ENCODE measurements at places on chromosomes 3 and 15.

GRCh38 chr3:61300006-61300380 is 48.7 kb upstream of the FHIT start:
- no peak for DNase-seq

DNA sequence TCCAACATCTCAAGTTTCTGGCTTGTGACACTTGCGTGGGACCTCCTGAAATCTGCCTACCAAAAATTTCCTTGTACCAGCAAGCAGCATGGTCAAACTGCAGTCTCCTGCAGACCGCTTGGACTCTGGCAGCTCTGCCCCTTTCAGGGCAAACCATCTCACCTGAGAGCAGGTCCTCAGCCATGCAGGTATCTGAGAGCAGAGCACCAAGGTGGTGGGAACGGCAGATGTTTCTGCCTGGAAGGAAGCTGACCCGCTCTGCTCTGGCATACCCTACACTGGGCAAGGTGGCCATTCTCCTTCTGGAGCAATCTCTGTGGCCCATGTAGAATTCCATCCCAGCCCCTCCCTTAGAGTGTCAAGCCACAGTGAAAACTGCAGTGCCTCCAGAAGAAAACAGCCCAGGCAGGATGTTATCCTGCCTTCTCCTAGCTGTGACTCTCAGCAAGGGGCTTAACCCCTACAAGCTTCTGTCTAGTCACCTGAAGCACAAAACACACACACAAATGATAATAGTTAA is 21.6 kb downstream of the MESD start:
- DNase-seq, result peak; percentile 41

- no peak for DNase-seq
Measured at GRCh38 chr15:66646799-66647198, 55.2 kb upstream of the SMAD6 start.

- DNase-seq, result no peak
Measured at GRCh38 chr3:49775538-49775937, 10.8 kb downstream of the IP6K1 start.

GRCh38 chr3:120182613-120183511 is 88.6 kb upstream of the GSK3B start:
- DNase-seq, result peak; percentile 38

DNA sequence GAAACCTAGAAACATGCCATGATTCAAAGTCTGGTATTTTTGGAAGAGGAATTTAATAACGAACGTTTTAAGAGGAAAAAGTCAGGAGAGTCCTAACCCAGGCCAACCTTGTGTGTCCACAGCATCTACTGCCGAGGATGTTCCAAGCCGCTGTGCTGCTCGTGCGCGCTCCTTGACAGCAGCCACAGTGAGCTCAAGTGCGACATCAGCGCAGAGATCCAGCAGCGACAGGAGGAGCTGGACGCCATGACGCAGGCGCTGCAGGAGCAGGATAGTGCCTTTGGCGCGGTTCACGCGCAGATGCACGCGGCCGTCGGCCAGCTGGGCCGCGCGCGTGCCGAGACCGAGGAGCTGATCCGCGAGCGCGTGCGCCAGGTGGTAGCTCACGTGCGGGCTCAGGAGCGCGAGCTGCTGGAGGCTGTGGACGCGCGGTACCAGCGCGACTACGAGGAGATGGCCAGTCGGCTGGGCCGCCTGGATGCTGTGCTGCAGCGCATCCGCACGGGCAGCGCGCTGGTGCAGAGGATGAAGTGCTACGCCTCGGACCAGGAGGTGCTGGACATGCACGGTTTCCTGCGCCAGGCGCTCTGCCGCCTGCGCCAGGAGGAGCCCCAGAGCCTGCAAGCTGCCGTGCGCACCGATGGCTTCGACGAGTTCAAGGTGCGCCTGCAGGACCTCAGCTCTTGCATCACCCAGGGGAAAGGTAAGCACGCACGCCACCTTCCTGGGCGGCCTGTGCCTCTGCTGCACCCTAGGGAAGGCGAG is 28.4 kb downstream of the PML start:
- DNase-seq, result no peak

DNA sequence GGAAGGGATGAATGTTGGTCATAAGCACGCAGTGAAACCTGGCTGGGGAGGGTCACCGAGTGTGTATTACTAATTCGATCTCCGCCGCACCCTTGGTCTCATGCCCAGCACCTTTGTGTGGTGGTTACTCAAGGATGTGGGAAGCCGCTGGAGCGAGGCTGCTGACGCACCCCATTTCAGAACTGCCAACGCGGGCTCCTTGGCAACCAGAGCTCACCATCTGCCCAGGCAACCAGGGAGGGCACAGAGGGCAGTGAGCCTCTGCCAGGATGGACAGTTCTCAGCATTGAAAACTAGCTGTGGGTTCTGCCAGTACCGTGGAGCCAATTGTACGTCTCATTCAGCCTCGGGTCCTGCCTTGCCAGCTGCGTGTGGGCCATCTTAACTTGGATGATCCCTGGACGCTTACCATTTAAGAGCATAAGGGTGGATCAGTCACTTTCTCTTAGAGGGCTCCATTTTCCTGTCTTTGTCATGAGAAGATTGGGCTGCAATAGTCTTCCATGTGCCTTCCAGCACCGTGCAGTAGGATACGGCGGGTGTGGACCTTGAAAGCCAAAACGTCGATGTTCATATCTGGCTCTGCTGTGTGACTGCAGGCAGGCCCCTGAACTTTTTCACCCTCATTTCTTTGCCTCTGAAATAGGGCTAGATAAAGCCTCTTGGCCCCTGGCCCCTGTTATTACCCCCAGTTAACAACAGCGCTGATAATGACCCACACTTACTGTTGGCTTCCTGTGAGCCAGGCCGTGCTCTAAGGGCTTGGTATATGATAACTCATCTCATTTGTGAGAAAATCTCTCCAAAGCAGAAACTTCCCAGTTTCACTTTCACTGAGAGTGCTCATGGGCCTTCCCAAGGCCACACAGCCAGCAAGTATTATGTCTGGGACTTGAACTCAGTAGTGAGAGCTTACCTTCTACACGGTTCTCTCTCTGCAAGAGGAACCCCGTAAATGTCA is 238.8 kb downstream of the OPA1 start:
- DNase-seq, result no peak

- no peak for DNase-seq
Measured at GRCh38 chr3:52333869-52334557, 17.9 kb downstream of the DNAH1 start.

DNA sequence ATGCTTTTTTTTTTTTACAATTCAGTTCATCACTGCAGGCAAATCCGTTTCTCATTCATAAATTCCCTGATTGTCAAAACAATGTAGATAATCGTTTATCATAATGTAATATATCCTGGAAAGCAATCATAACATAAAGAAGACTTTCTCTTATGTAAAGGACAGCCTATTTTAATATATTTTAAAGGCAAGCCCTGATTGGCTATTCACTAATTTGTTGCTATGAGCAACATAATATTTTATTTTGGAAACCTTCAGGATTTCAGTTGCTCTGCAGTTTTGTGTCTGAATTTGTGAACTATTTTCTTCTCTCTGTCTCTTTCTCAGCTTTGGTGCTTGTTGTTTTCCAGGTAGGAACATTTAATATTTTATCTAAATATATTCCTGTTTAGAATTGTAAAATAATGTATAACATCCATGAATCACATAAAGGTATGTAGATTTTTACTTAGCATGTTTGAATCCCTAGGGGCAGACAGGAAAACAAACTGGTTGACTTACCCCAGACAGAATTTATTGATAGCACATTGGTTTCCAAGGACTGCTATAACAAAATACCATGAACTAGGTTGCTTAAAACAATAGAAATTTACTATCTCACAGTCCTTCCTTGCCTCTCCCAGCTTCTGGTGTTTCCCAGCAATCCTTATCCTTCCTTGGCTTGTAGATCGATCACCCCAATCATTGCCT is 253.5 kb downstream of the CDIN1 start:
- no peak for DNase-seq

DNA sequence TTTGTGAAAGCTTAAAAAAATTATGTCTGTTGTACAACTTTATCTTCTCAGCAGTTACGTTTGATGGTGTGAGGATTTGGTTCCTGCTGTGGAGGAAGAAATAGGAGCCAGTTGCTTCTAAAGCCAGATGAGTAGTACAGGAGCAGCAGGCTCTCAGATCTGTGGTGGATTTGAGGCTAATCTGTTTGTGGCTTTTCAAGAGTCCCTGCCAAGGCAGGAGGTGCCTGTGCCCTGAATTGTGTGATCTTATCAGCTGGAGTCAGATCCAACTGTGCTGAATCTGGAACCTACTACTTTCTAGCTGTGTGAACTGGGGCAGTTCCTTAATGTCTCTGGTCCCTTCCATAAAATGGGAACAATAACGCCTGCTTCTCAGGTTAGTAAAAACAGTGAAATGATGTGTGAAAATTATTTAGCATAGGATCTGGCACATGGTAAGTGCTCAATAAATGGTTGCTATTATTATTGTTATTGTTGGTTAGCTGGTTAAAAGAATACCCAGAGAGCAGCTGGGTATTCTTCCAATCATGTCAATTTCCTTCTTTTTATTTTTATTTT is 7.7 kb downstream of the CLDN11 start:
- no peak for DNase-seq

DNA sequence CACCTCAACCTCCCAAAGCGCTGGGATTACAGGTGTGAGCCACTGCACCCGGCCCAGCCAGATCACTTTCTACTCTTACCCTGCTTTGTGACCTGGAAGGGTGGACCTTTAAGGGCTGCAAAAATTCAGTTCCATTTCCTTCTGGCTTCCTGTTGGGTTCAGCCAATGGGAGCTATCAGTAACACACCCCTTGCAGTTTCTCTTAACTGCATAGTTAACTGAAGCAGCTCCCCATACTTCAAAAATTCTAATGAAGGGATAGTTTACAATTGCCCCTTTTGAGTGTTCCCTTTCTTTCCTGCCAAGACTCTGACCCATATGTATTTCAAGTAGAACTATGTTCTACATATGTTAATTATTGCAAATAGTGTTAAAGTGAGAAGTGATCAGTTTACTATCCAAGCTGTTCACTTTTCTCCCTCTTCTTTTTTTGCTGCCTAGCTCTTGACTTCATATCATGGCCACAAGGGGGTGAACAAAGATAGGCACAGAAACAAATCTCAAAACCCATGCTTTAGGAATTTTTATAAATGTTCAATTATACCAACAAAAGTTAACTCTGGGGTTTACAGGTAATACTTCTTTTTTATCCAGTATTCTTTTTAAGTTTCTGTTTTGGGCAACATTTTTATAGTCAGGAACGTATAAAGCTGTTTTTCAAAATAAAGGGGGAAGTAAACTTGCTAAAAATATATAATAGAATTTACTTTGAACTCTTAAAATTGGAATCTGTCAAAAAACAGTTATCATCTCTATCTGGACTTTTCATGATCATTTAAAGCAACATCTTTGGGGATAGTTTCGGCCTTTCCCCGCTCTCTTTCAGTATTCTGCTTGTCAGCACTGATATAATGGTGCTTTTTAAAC is 8.1 kb downstream of the PGBD4 start:
- no peak for DNase-seq

- DNase-seq, result no peak
Measured at GRCh38 chr15:33822479-33822878, 145.8 kb upstream of the CHRM5 start.

DNA sequence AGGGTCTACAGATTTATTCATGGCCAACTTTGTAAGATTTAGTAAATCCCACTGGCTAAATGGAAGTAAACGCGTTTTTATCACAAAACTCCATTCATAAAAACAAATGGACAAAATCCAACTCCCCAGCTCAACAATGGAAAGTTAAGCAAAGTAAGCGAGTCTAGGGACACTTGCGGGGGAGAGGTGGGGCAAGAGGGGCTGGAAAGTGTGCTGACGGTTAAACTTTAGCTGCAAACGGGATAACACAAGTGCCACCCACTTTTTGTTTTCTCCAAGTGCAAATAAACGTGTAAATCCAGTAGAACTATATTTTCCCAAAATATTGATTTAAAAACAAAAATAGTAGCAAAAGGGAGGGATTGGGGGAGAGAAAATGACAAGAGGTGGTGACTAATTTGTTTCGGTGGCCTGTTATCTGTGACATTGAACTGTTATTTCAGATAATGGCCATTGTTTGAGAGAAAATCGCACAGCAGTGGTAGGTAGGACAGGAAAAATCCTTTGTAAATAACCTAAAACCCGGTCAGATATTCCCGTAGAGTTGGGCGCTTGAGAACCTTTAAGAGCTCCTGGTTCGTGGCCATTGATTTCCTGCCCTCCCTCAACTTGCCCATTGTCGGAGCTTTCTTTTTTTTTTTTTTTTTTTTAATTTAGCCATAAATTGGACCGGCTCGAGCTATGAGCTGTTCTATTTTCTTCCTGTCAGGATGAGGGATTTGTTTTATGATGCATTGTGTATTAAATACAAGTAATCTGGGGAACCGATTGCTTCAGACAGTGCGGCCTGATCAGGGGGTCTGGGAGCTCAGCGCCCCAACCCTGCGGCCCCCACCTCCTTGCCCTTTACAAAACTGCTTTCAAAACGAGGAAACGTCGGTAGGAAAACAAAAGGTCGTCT is 514.8 kb downstream of the MECOM start:
- DNase-seq, result no peak

Measured in H1 (cell line).